ENCODE measurements at places on chromosomes 13 and 19.

DNA sequence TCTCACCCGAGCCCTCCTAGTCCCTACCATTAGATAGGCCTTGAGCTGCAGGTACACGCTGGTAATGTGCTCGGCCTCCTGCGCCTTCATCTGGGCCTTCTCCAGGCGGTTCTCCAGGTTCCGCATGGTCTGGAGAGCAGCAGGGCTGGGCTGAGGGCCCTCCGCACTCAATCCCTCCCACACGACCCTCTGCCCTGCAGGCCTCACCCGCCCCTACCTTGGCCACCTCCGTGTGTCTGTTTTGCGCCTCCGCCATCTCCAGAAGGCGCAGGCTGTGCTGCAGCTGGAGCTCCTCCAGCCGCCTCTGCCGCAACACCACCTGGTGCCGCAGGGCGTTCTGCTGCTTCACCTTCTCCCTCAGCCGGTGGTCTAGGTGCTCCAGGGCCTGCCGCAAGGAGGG is 7.5 kb upstream of the RGL3 start:
- DNase-seq, result no peak

GRCh38 chr13:41590643-41591042 is 133.3 kb downstream of the RGCC start:
- DNase-seq, result no peak

- DNase-seq, result no peak
Measured at GRCh38 chr13:99585609-99586008, 84.3 kb downstream of the TM9SF2 start.

- peak; percentile 50 for DNase-seq
Measured at GRCh38 chr19:3986260-3987041, 1.2 kb upstream of the EEF2 start.

- no peak for DNase-seq
Measured at GRCh38 chr13:37132211-37132610, 26.7 kb upstream of the CSNK1A1L start.

All from HT1080 (cell line).